Stimulated activated CD8-positive, alpha-beta memory T cell treated with anti-CD3 and anti-CD28 coated beads, Interleukin-2, amount 100 ng/mL, for 48 hours (primary cell): ENCODE measurements at places on chromosomes 3 and 15.

- DNase-seq, result no peak
These were observed 1.7 kb downstream of the SEMA3B start for GRCh38 chr3:50270422-50271224.

DNA sequence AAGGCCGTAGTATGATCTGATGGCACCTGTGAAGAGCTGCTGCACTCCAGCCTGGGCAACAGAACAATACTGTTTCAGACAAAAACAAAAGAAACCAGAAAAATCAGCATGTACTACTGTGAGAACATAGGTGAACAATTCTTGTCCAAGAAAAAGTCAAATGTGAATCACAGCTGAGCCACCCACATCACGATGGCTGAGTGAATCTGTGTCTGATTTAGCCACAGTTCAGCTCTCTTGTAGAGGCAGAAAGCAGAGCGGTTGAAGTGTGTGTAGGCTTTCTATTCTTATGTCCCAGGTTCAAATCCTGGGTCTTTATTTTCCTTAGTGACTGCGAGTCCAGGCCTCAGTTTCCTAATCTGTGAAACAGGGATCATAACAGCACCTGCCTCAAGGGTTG is 4.4 kb upstream of the FURIN start:
- no peak for DNase-seq

DNA sequence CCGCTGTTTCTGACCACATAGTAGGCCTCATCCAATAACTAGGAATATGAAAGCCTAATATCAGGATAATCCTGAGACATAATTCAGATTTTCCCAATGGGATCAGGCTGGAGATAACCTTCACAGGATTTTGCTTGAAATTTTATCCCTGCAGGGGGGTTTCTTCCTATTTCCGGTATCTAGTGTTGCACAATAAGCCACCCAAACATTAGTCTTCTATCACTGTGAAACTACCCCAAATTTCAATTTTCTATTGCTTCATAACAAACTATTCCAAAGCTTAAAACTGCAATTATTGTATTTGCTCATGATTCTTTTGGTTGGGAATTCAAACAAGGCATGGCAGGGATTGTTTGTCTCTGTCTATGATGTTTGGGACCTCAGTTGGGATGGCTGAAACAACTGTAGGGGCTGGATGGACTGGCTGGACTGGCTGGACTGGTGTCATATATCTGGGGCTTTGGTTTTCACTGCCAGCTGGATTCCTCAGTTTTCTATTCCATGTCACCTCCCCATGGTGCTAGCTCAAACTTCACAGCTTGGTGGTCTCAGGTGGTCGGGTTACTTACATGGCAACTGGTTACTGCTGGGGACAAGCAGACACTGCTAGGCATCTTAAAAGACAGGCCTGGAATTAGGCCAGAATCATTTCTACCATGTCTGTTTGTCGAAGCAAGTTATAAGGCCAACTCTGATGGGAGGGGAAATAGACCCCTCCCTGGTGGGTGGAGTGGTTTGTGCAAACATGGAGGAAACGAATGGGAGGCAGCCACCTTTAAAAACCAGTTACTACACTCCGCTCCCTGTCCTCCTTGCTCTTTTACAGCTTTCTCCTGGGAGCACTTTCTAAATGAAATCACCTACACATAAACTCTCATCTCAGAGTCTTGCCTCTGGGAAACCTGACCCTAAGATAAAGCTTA is 88.2 kb upstream of the STT3B start:
- DNase-seq, result no peak

- no peak for DNase-seq
These were observed 4.0 kb downstream of the RNF13 start for GRCh38 chr3:149816986-149817385.

GRCh38 chr3:118626453-118626852 is 408.2 kb downstream of the IGSF11 start:
- DNase-seq, result no peak

DNA sequence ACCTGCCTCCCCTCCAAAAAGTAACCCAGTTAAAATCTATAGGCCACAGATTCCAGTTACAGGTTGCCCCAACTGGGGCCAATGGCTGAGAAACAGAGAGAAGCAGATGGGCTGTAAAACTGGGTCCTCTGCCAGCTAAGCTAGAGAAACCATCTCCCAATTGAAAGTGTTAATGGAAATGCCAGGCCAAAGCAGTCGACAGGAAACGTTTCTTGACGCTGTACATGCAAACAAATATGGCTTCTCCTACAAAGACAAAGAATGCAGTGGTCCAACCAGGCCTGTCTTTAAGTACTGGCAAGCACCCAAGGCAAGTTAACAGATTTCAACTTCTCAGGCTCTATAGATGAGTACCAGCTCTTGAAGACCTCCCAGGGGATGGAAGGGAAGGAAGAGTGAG is 71.3 kb downstream of the MAGI1 start:
- DNase-seq, result no peak

DNA sequence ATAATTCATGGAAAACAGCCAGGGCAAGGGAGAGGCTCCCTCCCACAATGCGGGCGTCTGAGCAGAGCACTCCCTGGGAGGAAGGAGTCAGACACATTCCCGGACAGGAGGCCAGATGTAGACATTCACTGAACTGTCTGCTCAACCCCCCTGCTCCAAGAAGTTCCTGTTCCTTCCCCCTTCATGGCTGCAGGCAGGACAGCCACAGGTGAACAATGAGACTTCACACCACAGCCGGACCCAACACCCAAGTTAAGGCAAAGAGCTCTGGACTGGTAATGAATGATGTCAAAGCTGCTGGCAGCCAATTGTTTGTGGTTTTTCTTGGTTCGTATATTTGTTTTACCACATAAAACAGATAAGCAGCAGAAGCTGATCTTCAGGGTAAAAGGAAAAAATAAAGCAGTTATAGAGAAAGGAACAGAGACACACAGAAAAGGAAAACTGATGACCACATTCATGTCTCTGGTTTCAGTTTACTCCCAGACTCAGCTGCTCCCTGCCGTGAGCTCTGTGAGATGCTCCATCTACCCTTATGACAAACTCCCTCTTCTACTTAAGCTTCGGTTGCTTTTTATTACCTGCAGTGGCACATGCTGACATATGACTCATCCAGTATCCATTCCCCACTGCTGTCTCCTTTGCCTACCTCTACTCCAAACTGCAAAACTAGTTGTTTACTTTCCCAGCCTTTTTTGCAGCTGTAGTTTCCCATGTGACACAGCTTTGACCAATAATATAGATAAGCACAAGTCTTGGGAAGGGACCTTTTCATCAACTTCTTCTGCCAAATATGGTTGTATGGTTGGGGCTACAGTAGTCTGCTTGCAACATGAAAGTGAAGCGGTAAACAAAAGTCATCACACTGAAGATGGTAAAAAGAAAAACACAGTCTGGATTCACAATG is 33.1 kb downstream of the DZIP1L start:
- DNase-seq, result no peak
